ENCODE measurements at places on chromosomes 13 and 19. TPM values are rescaled to one million over a fixed set of nuclear protein-coding genes. Genes with fewer than 3 reads are reported as not detected.

ZBTB7A gene
- polyA plus RNA-seq = 25.1 TPM

ZFP82 gene
- 16.3 TPM for polyA plus RNA-seq

UBE2L5 gene
- polyA plus RNA-seq = not detected

IL17D gene
- polyA plus RNA-seq = 0.22 TPM

PGPEP1 gene
- 8.5 TPM for polyA plus RNA-seq

- DNase-seq = peak; percentile 58
- H3K4me3 ChIP-seq = peak overlapping the region; percentile 16
- no peaks in the 10 kb centered on the region for H3K27me3 ChIP-seq
- H3K27ac ChIP-seq = no peak overlapping the region
These were observed 4.3 kb upstream of the ZNF17 start for GRCh38 chr19:57406516-57407123.

GRCh38 chr13:98450539-98451111 is 126.3 kb downstream of the STK24 start:
- H3K4me1 ChIP-seq = peaks cover 7% of the 10 kb centered on the region
- no peak overlapping the region for H3K4me3 ChIP-seq

GRCh38 chr19:5447700-5448311 is 7.4 kb upstream of the ZNRF4 start:
- DNase-seq = no peak
- H3K4me3 ChIP-seq = peak overlapping the region; percentile 53
- H3K27ac ChIP-seq = no peak overlapping the region

GRCh38 chr13:23621316-23621645 is 51.1 kb downstream of the TNFRSF19 start:
- no peaks in the 10 kb centered on the region for H3K36me3 ChIP-seq
- DNase-seq = no peak
- no peak overlapping the region for H3K27ac ChIP-seq
- peaks cover 3% of the 10 kb centered on the region for H3K4me1 ChIP-seq
- peaks cover 12% of the 10 kb centered on the region for H3K27me3 ChIP-seq
- no peak overlapping the region for H3K4me3 ChIP-seq

DNA sequence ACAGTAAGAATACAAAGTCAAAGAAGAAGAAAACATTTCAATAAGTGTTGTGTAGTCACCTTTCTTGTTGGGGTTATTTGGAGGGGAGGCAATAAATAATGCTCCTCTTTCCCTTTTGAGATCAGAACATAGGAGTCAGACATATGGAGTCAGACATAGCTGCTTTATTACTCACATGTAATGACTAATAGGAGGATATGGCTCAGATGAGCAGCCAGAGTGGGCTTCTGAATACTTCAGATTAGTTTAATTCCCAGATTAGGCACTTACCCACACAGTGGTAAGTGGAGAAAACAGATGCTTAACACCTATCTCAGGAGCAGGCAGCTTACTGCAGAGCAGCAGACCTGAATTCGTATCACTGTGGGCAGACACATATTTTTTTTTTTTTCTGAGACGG is 31.7 kb upstream of the C1QTNF9B start:
- no peak overlapping the region for H3K4me3 ChIP-seq
- no peaks in the 10 kb centered on the region for H3K36me3 ChIP-seq
- no peaks in the 10 kb centered on the region for H3K4me1 ChIP-seq
- no peak overlapping the region for H3K27ac ChIP-seq
- no peak for DNase-seq
- peaks cover 19% of the 10 kb centered on the region for H3K27me3 ChIP-seq

DNA sequence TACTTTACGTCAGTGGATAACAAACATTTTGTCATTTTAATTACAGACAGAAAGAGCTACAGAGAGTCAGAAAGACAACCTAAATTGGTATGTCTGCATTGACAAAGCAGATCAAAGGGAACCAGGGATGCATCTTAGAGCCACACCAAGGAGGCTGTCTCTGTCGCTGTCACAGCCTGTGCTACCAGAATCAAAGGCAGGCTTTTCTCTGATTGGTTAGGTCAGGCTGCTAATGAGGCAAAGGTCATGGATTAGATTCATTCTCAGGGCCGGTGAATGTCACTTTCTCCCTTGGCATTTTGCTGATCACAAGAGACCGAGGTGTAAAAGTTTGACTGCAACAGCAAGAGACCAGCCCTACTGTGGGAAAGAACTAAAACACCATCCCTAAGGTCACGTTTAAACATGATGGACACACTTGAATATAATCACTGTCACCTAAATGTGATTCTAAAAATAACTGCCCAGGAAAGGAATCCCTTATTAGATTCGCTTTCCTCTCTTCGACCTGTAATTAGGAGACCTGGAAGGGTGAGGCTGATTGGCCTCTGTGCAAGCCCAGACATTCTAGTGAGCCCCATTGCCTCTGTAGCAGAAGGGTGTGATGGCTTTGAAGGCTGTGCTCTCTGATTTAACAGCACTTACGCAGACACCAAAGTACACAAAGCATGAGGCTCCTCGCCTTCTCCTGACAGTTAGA is 314.4 kb upstream of the NBEA start:
- no peaks in the 10 kb centered on the region for H3K4me1 ChIP-seq
- no peak overlapping the region for H3K27ac ChIP-seq
- H3K4me3 ChIP-seq = no peak overlapping the region
- no peak for DNase-seq
- no peaks in the 10 kb centered on the region for H3K36me3 ChIP-seq

- no peak overlapping the region for H3K27ac ChIP-seq
- no peaks in the 10 kb centered on the region for H3K4me1 ChIP-seq
- no peak overlapping the region for H3K4me3 ChIP-seq
- no peaks in the 10 kb centered on the region for H3K36me3 ChIP-seq
- DNase-seq = no peak
These were observed 15.2 kb upstream of the SUPT20H start for GRCh38 chr13:37074703-37075102.

GRCh38 chr13:31053091-31053490 is 108.6 kb downstream of the HSPH1 start:
- DNase-seq = no peak
- H3K36me3 ChIP-seq = no peaks in the 10 kb centered on the region
- no peaks in the 10 kb centered on the region for H3K4me1 ChIP-seq
- no peak overlapping the region for H3K27ac ChIP-seq
- no peak overlapping the region for H3K4me3 ChIP-seq

- H3K4me1 ChIP-seq = no peaks in the 10 kb centered on the region
- no peaks in the 10 kb centered on the region for H3K36me3 ChIP-seq
- DNase-seq = no peak
- no peak overlapping the region for H3K4me3 ChIP-seq
- no peak overlapping the region for H3K27ac ChIP-seq
- H3K27me3 ChIP-seq = no peaks in the 10 kb centered on the region
These were observed 412.2 kb upstream of the TSHZ3 start for GRCh38 chr19:31761281-31761913.

GRCh38 chr19:6721773-6722172 is 1.3 kb upstream of the C3 start:
- peaks cover 8% of the 10 kb centered on the region for H3K36me3 ChIP-seq
- no peak overlapping the region for H3K27ac ChIP-seq
- H3K27me3 ChIP-seq = no peaks in the 10 kb centered on the region
- H3K4me3 ChIP-seq = no peak overlapping the region

DNA sequence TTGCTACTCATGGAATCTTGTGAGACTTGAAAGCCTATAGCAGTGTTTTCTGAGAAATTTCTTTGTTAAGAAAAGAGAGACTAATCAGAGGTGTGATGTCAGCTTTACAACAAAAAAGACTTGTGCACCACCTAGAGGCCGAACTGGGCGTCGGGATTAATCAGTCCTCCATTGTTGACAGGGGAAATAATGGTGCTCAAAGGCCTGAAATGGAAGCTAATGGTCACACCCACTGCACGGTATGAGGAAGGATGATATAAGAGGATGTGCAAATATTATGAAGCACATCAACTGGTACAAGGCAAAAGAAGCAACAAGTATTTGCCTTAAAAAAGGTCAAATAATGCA is 480.2 kb upstream of the MIR17HG start:
- H3K27me3 ChIP-seq = no peaks in the 10 kb centered on the region

GRCh38 chr13:106145997-106146864 is 389.2 kb downstream of the EFNB2 start:
- H3K36me3 ChIP-seq = no peaks in the 10 kb centered on the region
- H3K27me3 ChIP-seq = no peaks in the 10 kb centered on the region
- H3K4me3 ChIP-seq = no peak overlapping the region
- no peaks in the 10 kb centered on the region for H3K4me1 ChIP-seq
- no peak overlapping the region for H3K27ac ChIP-seq
- DNase-seq = no peak

GRCh38 chr13:66313413-66313812 is 916.7 kb downstream of the PCDH9 start:
- H3K27ac ChIP-seq = no peak overlapping the region
- H3K4me1 ChIP-seq = peaks cover 8% of the 10 kb centered on the region
- no peak for DNase-seq
- no peaks in the 10 kb centered on the region for H3K27me3 ChIP-seq
- H3K36me3 ChIP-seq = no peaks in the 10 kb centered on the region
- H3K4me3 ChIP-seq = no peak overlapping the region

GRCh38 chr13:105019073-105019472 is 1516.4 kb downstream of the EFNB2 start:
- no peak overlapping the region for H3K27ac ChIP-seq
- no peak for DNase-seq
- no peaks in the 10 kb centered on the region for H3K27me3 ChIP-seq
- H3K4me3 ChIP-seq = no peak overlapping the region
- no peaks in the 10 kb centered on the region for H3K4me1 ChIP-seq
- H3K36me3 ChIP-seq = no peaks in the 10 kb centered on the region

- no peaks in the 10 kb centered on the region for H3K27me3 ChIP-seq
- peaks cover 73% of the 10 kb centered on the region for H3K4me1 ChIP-seq
- no peak for DNase-seq
These were observed 5.1 kb downstream of the MYADM start for GRCh38 chr19:53872762-53873161.

DNA sequence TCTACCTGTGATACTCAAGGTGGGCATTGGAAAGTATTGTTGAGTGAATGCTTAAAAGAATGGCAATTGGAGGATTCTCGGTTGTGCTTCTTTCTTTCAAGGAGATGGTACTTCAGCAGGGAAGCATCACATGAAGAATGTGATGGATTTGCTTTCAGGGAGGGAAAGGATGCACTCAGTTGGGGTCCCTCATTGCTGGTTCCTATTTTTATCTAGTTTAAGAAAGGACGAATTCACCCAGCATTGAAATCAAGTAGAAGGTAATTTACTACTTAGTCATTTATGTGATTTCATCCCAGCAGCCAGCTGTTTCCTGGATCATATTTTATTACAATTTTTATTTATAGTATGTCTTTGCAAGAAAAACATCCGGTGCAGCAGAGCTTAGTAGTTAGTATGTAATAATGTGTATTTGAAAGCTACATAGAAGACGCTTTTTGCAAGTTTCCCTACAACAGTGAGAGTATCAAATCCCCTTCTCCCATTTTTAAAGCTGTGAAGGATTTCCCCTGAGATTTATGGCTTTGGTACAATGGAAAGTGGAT is 417.9 kb downstream of the GPC5 start:
- H3K4me1 ChIP-seq = no peaks in the 10 kb centered on the region
- no peak overlapping the region for H3K4me3 ChIP-seq
- no peak for DNase-seq
- no peaks in the 10 kb centered on the region for H3K36me3 ChIP-seq

GRCh38 chr13:112513761-112514160 is 74.2 kb downstream of the TUBGCP3 start:
- no peak overlapping the region for H3K4me3 ChIP-seq
- no peaks in the 10 kb centered on the region for H3K27me3 ChIP-seq
- H3K27ac ChIP-seq = no peak overlapping the region
- H3K4me1 ChIP-seq = no peaks in the 10 kb centered on the region

GRCh38 chr13:37797631-37798030 is 71.9 kb downstream of the TRPC4 start:
- no peak overlapping the region for H3K27ac ChIP-seq
- DNase-seq = no peak
- H3K4me1 ChIP-seq = no peaks in the 10 kb centered on the region
- H3K27me3 ChIP-seq = no peaks in the 10 kb centered on the region
- no peak overlapping the region for H3K4me3 ChIP-seq

DNA sequence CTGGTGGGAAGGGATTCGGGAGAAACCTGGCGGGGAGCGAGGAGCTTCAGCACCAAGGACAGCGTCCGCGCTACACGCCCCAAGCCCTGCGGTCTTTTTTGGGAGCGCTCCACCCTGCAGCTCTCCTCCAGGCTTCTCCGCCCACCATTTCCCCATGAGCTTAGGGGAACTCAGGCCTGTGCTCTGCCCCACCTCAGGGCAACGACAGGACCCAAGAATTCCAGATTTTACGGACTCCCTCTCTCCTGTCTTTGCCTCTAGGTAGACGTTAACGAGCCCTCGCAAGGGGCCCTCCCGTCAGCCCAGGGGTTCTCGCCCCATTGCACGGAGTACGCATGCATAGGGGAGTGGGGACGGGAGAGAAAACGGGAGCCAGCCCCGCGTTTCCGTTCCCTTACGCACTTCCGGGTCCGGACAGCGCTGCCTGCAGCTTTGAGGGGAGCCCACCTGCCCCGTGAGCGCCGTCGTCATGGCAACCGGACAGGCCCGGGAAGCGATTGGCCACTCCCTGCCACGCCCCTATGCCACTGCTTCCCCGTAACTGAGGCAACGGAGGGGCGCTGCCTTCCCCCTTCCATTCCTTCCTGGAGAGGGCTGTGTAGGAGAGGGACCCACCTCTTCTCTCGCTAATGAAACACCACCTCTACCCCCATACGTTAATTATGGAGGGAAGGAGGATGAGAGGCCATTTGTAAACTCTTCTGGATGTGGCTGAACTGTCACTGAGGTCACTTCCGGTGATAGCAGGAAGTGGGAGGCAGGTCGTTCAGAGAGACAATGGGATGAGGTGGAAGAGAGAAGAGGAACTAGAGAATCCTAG is 20.8 kb downstream of the NOVA2 start:
- peaks cover 5% of the 10 kb centered on the region for H3K4me1 ChIP-seq
- peak overlapping the region; percentile 56 for H3K4me3 ChIP-seq
- DNase-seq = no peak
- H3K27ac ChIP-seq = no peak overlapping the region

- H3K27ac ChIP-seq = no peak overlapping the region
- H3K27me3 ChIP-seq = no peaks in the 10 kb centered on the region
- peaks cover 68% of the 10 kb centered on the region for H3K4me1 ChIP-seq
- DNase-seq = no peak
- no peak overlapping the region for H3K4me3 ChIP-seq
These were observed 49.6 kb downstream of the USP12 start for GRCh38 chr13:27122036-27122435.

GRCh38 chr13:89361909-89362308 is 1690.7 kb downstream of the SLITRK5 start:
- no peak overlapping the region for H3K4me3 ChIP-seq
- no peak overlapping the region for H3K27ac ChIP-seq
- no peaks in the 10 kb centered on the region for H3K4me1 ChIP-seq
- H3K36me3 ChIP-seq = no peaks in the 10 kb centered on the region
- DNase-seq = no peak
